Stimulated activated CD4-positive, alpha-beta T cell treated with anti-CD3 and anti-CD28 coated beads, Interleukin-4, amount 100 ng/mL, for 4 hours (primary cell): ENCODE measurements at places on chromosomes 3 and 15.

DNA sequence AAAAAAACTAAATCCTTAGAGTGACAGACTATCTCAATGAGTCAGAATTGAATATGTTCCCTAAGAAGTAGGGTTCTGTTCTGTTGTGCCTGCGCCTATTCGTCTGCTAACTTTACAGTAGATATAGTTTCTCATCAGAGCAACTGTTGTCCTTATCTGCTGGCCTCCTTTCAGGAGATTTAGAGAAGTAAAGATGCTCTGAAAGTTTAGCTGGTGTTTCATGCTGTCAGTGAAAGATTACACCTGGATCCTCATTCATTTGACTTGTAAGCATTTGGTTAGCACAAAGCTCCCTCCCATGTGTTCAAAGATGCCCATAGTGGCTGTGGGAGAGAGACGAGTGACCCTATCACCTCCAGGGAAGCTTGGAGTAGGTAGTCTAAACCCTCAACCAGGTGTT lies 35.0 kb downstream of the SUCNR1 start:
- no peak for DNase-seq

DNA sequence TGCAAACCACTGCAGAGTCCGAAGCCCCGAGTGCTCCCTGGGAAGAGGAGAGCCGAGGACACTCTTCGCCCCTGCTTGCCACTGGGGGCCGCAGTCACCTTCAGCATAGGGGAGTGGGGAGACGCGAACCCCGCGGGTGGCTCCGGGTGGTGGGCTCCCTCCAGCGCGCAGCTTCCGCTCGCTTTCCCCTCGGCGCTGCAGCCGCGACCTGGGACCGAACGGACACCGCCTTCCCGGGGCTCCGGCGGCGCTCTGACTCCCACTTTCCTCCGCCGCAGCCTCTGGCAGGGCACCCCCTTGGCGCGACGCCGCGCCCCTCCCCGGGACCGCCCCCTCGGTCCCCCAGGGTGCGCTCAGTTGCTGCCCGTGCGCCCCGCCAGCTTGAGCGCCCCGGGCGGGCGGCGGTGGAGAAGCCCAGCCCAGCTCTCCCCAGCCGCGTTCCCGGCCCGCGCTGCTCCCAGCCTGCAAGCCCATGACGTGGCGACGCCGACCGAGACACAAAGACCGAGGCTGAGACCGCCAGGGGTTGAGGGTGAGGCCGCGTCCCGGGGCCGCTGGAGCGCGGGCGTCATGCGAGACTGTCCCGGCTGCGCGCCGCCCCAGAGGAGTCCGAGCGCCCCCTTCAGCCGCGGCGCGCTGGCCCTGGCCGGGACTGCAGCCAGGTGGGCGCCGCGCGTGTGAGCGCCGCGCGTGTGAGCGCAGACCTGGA lies at the start of gene MINAR1:
MINAR1 (plus strand) TSS at position 701 of the 709 bp plus-strand sequence. CDS start 23,812 bp downstream, outside the sequence.
- DNase-seq, result no peak

GRCh38 chr3:50166620-50167019 lies 11.5 kb downstream of the SEMA3F start:
- DNase-seq, result no peak

GRCh38 chr15:92637626-92638025 lies 17.9 kb downstream of the FAM174B start:
- DNase-seq, result no peak

DNA sequence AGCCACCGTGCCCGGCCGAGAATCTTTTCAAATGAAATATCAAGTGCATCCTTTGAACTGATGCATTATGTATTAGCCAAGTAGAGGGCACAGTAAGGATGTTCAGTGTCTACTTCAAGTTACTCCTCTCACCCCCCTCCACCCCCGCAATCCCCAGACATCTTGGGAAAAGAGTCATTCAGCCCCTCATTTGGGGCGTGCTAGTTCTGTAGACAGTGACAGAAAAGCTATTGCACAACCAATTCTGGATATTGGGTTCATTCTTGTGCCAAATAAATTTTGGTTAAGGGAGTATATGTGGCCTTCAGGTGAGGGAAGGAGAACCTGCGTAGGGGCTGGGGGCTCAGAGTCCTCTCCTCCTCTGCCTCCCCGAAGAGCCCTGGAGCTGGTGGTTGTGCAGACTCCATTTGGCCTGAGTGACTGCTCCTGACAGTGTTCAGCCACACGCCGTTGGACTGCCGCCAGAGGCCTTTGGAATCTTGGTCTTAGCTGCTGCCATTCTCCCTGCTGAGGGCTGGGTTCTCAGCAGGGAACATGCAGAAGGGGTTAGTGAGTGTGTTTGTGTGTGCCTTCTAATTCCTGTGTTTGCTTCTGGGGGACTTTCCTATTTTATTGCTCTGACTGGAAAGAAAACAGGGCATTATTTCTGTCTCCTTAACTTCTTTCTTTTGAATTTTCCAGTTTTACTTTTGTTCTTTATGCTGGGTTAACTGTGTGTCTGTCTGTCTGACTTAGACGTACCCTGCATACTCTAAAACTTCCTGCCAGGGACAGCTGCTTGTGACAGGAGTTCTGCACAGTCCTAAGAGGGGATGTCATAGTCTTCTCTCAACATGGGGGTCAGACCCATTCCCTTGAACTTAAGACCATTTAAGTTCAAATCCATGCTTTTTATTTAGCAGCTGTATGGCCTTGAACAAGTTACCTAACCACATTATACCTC lies 21.0 kb downstream of the RARB start:
- no peak for DNase-seq

DNA sequence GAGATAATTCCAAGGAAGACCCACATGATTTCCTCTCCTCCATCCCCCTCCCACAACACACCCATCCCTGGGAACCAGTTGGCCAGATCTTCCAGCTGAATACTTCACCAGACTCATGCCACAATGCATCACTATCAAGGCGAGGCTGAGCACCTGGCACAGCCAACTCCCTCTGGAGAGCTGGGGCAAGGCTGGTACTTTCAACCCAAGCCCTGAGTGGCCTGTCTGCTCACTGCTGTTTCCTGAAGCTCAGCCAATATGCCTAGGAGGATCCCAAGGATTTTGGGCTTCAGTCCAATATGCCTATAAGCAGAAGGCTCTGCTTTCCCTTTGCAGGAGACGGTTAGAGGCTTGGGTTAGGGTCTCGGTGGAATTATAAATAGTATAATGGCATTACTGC lies 90.9 kb upstream of the NEO1 start:
- no peak for DNase-seq

DNA sequence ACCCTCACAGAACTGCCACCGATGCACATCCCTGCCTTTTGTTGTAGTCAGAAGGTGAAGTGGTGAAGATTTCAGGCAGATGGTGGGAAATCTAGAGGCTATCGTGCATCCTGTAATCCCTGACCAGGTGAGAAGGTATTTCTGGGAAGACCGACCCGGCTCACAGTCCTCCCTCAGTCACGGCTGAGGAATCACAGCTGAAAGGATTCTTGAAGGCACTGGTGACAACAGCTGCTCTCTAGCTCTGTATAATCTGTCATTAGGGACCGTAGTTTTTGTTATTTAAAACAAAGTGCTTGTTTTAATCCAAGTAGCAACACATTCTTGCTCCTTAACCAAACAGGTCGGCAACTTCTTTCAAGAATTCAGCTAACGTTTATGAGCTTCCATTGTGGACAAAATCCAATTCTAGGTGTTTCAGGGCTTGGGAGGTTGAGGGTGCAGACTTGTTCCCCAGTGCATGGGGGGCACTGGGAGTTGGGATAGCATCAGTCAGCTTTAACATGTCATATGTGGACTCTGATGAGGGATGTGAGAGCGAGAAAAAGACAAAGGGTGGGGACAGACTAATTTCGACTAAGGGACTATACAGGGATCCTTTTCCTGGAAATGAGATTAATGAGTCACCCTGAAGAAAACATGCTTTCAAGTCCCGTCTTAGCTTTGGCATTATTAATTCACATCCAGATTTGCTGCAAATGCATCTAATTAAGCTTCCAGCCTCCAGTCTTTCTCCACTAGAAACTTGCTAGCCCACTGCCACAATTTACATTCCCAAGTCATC lies 141.0 kb upstream of the RASGRP1 start:
- DNase-seq, result no peak

GRCh38 chr15:73931441-73931840 lies 5.2 kb downstream of the LOXL1 start:
- DNase-seq, result no peak

DNA sequence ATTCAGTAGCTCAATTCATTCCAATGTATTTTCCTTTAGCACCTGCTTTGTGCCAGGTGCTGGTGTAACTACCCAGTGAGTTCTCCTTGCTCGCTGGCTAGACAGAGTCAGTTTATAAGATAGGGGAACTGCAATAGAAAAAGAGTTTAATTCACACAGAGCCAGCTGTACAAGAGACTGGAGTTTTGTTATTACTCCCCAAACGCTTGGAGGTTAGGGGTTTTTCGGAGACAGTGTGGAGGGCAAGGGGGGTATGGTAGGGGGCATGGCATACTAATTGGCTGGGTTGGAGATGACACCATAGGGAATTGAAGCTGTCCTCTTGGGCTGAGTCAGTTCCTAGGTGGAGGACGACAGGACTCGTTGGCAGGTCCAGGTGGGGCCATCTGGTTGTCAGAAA lies 5.4 kb upstream of the CFAP91 start:
- no peak for DNase-seq

DNA sequence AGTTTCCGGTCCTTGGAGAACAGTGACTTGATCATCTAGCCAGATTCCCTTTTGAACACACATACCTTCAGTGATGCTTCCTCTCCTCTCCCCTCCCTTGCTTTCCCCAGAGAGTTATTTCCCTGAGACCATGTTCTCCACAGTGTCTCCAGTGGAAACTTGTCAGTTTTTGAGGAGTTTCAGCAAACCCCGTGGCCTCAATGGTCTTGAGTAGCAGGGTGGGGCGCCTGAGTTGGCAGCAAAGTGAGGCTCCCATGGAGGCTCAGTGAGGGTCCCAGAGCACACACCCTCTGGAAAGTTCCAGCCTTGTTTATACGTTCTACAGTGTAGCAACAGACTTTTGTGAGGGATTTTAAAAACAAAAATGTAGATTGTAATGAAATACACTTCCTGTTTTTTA lies 135.1 kb downstream of the LRRC28 start:
- no peak for DNase-seq

DNA sequence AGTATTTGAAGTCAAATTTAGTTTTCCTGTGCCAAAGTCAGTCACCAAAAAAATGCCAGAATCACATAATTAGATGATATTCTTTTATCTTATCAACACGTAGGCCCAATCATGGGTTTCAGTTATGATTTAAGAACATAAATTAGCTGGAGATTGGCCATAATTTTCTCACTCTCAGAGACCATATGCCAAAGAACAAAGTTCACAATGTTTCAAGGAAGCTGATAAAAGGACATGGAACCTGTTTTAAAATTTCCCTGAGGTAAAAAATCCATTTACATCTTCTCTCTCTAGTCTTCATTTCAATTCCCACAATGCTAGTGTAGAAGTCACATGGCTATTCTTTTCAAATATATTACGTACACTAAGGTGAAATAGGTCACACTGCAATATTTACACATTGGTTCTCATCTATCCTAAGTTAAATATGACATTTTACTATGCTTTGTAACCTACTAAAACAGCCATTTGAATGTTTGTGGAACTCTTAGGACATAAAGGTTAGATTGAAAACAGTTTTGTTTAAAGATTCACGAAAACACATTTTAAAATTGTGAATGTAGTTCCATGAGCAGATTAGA lies 42.7 kb upstream of the DCUN1D1 start:
- no peak for DNase-seq

- no peak for DNase-seq
Measured at GRCh38 chr15:95609096-95609495, 721.4 kb upstream of the NR2F2 start.

- DNase-seq, result no peak
Measured at GRCh38 chr3:12959410-12959809, 113.8 kb downstream of the IQSEC1 start.

GRCh38 chr15:38650936-38651327 lies 86.3 kb upstream of the RASGRP1 start:
- DNase-seq, result no peak

GRCh38 chr3:87052499-87053260 lies 61.7 kb upstream of the VGLL3 start:
- no peak for DNase-seq

- DNase-seq, result no peak
Measured at GRCh38 chr3:43290956-43291355, 4.6 kb downstream of the SNRK start.

- no peak for DNase-seq
Measured at GRCh38 chr3:111694471-111694870, 99.3 kb upstream of the ZBED2 start.

DNA sequence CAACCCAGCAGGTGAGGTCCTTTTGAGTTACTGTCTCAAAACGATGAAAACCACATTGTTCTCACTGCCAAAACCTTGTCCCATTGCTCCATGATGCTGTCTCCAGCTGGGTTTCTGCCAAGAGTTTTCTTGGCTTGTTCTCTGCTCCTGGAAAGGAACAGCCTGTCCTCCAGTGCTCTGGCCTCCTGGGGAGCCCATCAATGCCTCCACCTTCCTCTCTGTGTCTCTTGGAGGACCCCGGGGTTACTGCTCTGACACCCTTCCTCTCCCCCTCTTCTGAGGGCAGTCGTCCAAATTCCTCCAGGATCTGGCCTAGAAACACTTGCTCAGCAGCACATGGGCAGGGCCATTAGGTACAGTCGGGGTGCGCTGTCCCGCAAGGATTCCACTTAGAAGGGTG lies 63.9 kb upstream of the RGMA start:
- DNase-seq, result no peak

DNA sequence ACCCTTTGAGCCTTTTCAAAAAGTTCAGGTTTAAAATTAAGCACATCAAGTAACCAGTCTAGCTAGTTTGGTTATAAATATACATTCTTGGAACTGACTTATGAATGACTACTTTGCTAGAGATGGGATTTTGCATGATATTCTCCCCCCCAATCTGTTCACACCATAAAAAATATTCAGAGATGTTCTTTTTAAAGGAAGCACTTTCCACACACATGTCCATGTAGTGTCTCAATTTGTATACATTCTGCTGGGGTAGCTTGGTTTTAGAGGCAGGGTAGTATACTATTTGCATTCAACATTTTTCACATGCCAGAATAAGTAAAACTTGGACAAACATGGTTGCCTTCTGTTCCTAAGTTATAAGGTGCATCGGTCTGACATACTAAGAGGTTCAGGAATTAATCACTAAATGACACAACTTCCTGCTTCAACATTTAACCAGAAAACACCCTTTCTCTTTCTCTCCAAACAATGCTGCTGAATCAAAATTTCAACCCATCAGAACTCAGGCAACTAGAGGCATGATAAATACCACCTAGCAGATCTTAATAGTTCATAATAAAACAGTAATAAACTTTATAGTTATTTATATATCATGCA lies 57.0 kb downstream of the SUMF1 start:
- no peak for DNase-seq
